MG63 (cell line): ENCODE measurements at places on chromosomes 4 and X. TPM values are rescaled to one million over a fixed set of nuclear protein-coding genes. Genes with fewer than 3 reads are reported as not detected.

The BRS3 gene
- total RNA-seq: not detected in 2 replicates

- no peak for DNase-seq
Measured at GRCh38 chrX:78321809-78322208, 5.6 kb downstream of the CYSLTR1 start.

GRCh38 chr4:3340700-3341083 is 47.9 kb downstream of the RGS12 start:
- no peak for DNase-seq

The ITIH6 gene
- not detected in 2 replicates for total RNA-seq

GRCh38 chr4:142886566-142886965 is 40.5 kb upstream of the INPP4B start:
- no peak for DNase-seq

- no peak for DNase-seq
Measured at GRCh38 chr4:8642651-8643321, 50.2 kb downstream of the CPZ start.

The PCDH10 gene
- total RNA-seq: 0.03 TPM in 1 of 2 replicates, not detected in the other

- DNase-seq: no peak
Measured at GRCh38 chr4:10120943-10121567, 4.5 kb upstream of the WDR1 start.

- DNase-seq: no peak
Measured at GRCh38 chr4:103892586-103892985, 172.8 kb upstream of the TACR3 start.

DNA sequence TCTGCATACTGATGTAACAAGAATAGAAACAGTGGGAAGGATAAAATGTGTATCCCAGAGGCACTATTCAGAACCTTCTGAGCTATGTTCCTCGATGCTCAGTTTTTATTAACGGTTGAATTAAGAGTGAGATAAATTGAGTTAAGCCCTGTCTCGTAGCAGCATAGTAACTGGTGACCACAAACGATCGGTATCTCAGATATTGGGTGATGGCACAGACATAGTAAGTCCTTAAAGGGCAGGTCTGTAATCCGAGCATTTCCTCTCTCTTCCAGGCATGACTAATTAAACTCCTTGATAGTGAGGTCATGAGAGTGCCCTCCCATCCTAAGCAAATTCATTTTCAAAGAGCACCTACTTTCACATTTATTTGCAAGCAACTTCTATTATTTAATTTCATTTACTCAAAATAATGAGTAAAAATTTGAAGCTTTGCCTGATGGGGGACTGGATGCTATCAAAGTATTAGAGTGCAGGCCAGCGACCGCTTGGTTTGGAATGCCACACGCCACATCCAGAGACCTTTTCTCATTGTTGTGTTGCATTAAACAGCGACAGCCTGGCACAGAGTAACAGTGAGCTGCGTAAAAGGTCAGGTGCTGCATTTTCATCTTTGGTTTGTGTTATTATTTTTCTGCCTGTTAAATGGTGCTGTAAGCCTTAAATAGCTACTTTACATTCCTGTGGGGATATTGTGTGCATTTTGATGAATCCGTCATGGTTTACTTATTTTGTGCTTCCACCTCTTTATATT is 101.9 kb downstream of the PCDH7 start:
- DNase-seq: no peak

DNA sequence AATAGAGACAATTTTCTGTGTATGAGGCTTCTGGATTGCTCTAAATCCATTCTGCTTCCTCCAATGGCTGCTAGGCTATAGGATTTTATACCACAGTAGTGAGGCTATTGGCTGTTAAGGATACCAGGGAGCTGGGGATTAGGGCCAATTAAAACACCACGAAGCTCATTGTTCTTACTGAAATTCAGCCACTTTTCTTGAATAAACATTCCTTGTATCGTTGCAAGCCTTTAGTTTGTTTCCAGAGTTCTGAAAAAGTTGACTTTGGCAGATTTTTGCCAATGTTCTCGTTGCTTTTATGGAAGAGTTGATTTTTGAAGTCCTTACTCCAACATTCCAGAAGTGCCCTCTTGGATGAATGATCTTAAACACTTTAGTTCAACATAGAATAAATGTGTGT is 238.4 kb upstream of the TEX13A start:
- no peak for DNase-seq

- no peak for DNase-seq
Measured at GRCh38 chrX:105282077-105282476, 61.6 kb upstream of the TEX13A start.

- DNase-seq: no peak
Measured at GRCh38 chr4:105560421-105560848, 8.0 kb downstream of the ARHGEF38 start.

- DNase-seq: no peak
Measured at GRCh38 chrX:79146640-79147390, 2.3 kb downstream of the GPR174 start.

The USP26 gene
- total RNA-seq: not detected in 2 replicates

- no peak for DNase-seq
Measured at GRCh38 chr4:13325744-13326143, 158.4 kb downstream of the RAB28 start.

- DNase-seq: no peak
Measured at GRCh38 chr4:140904904-140905303, 148.7 kb upstream of the TBC1D9 start.

GRCh38 chr4:129342819-129343408 is 247.0 kb downstream of the C4orf33 start:
- no peak for DNase-seq

DNA sequence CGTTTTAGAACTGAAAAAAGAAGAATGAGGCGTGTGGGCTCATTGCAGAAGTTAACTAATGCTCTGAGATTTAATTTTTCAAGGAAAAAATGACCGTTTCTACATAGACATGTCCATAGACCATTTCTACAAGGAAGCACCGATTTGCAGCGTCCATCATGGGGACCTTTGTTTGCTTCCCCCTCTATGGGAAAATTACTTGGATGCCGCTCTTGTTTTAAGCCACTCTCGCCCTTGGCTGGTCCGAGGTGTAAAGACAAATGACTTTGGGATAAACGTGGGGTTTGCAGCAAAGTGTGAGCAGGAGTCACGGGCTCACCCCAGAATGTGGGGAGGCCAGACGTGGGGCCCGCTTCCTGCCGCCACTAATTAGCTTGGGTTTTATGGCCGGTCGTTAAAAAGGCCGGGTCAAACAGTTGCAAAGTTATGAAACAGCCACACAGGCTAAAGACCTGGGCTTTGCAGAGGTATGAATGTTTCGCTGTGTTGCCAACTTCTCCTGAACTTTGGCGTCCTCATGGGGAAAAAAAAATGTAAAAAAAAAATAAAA is 235.9 kb downstream of the SHOX start:
- DNase-seq: no peak

DNA sequence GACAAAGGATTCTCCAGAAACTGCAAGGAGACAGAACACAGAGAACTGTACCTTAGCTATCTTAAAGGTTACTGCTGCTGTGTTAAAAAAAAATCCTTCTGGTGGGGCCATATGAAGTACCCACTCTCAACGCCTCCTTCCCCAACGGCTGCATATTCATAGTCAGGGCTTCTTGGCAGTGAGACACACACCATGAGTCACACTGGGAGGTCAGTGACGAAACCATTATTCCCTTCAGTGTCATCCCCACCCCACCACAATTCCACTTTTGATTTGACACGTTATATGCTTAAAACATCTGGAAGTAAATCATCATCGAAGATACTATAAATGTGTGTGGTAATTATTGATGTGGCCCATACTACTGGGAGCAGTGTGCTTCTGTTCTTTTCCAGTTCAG is 271.5 kb downstream of the LDB2 start:
- DNase-seq: peak; percentile 78

The PDE6B gene
- total RNA-seq: 0.10 TPM in 1 of 2 replicates, not detected in the other

DNA sequence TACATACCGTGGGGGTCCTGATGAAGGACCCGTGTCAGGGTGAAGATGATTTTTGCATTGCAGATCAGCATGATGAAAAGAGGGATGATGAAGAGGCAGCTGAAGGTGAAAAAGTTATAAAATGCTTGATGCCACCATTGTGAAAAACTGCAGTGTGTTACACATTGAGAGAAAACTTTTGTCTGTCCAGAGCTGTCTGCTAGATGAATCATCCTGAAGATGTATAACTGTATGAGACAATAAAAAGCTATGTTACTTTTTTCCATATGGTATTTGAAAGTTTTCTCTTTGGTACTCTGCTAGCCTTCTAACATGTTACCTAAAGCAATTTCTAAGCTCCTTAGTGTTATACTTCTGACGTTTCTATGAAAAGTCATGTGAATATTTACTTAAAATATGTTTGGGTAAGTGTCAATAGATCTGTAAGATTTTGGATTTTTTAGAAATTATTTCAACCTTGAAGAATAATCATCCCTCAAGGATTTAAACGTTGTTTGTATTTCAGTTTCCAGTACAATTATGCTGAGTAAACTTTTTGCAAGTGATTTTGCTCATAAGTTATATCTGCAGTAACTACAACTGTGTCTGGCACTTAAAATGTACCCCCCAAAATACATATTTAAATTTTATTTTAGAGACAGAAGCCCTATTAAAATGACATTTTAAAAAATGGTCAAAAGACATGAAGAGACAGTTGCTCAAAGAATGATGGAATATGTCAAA is 9.5 kb downstream of the GNRHR start:
- no peak for DNase-seq

GRCh38 chr4:66840178-66840577 is 705.1 kb downstream of the CENPC start:
- DNase-seq: no peak

DNA sequence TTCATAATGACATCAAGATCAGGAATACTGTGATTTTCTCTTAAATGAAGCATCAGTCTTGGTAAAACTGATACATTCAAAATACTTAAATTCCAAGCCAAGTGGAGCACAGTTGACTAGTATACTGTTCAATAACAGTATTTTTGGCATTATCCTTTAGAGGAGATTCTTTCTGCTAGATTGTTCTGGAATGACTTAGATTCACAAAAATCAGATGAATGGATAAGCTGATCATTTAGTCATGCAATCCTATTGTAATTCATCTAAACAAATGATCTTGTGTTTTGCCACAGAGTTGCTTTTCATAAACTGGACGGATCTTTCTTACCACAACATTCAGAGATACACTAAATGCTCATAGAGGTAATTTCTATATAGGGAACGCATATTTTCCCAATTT is 232.0 kb downstream of the CXXC4 start:
- DNase-seq: no peak

The SLITRK2 gene
- total RNA-seq: 0.13 TPM in 1 of 2 replicates, not detected in the other
